ENCODE measurements at places on chromosomes 5 and 9.

GRCh38 chr5:22678886-22679285 is 174.3 kb downstream of the CDH12 start:
- no peak overlapping the region for H3K27ac ChIP-seq
- DNase-seq: no peak
- H3K4me3 ChIP-seq: no peak overlapping the region
- H3K4me1 ChIP-seq: no peaks in the 10 kb centered on the region
- no peaks in the 10 kb centered on the region for H3K27me3 ChIP-seq

- H3K27me3 ChIP-seq: no peaks in the 10 kb centered on the region
- H3K4me1 ChIP-seq: no peaks in the 10 kb centered on the region
- no peak overlapping the region for H3K4me3 ChIP-seq
- H3K27ac ChIP-seq: no peak overlapping the region
Measured at GRCh38 chr9:113918697-113919350, 42.7 kb downstream of the ZNF618 start.

GRCh38 chr5:57437976-57438805 is 44.4 kb downstream of the ACTBL2 start:
- no peaks in the 10 kb centered on the region for H3K4me1 ChIP-seq
- H3K27ac ChIP-seq: no peak overlapping the region
- H3K27me3 ChIP-seq: no peaks in the 10 kb centered on the region
- no peak overlapping the region for H3K4me3 ChIP-seq

DNA sequence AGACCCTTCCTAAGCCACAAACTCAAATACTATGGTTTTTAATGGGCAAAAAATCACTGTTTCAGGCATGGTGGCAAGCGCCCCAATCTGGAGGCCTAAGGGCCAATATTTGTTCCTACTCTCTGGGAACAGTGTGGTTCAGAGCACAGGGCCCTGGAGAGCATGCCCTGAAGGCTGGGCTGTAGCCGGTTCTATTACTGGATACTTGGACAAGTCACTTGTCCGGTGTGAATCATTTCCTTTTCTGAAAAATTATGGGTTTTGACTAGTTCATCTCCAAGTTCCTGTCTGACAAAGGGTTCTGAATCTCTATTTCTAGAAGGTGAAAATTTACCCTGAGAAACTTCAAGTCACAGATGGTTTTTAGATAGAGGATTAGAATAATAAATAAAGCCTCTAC is 75.0 kb downstream of the OTULIN start:
- H3K4me3 ChIP-seq: no peak overlapping the region
- H3K4me1 ChIP-seq: no peaks in the 10 kb centered on the region
- H3K27ac ChIP-seq: no peak overlapping the region
- no peak for DNase-seq

- H3K36me3 ChIP-seq: no peaks in the 10 kb centered on the region
- H3K4me1 ChIP-seq: peaks cover 8% of the 10 kb centered on the region
- no peak overlapping the region for H3K4me3 ChIP-seq
Measured at GRCh38 chr9:78127279-78128225, 95.9 kb upstream of the GNAQ start.

- H3K27ac ChIP-seq: no peak overlapping the region
- no peak for DNase-seq
- H3K27me3 ChIP-seq: no peaks in the 10 kb centered on the region
- H3K4me1 ChIP-seq: no peaks in the 10 kb centered on the region
- no peaks in the 10 kb centered on the region for H3K36me3 ChIP-seq
Measured at GRCh38 chr5:122985954-122986721, 50.4 kb downstream of the PPIC start.

- H3K27ac ChIP-seq: no peak overlapping the region
- H3K4me3 ChIP-seq: no peak overlapping the region
- H3K4me1 ChIP-seq: no peaks in the 10 kb centered on the region
- no peak for DNase-seq
- H3K36me3 ChIP-seq: no peaks in the 10 kb centered on the region
Measured at GRCh38 chr9:70080481-70081119, 37.0 kb downstream of the MAMDC2 start.

- no peak overlapping the region for H3K4me3 ChIP-seq
- no peak for DNase-seq
- peaks cover 2% of the 10 kb centered on the region for H3K4me1 ChIP-seq
- no peaks in the 10 kb centered on the region for H3K36me3 ChIP-seq
- no peaks in the 10 kb centered on the region for H3K27me3 ChIP-seq
Measured at GRCh38 chr5:53877243-53877642, 316.8 kb downstream of the NDUFS4 start.

DNA sequence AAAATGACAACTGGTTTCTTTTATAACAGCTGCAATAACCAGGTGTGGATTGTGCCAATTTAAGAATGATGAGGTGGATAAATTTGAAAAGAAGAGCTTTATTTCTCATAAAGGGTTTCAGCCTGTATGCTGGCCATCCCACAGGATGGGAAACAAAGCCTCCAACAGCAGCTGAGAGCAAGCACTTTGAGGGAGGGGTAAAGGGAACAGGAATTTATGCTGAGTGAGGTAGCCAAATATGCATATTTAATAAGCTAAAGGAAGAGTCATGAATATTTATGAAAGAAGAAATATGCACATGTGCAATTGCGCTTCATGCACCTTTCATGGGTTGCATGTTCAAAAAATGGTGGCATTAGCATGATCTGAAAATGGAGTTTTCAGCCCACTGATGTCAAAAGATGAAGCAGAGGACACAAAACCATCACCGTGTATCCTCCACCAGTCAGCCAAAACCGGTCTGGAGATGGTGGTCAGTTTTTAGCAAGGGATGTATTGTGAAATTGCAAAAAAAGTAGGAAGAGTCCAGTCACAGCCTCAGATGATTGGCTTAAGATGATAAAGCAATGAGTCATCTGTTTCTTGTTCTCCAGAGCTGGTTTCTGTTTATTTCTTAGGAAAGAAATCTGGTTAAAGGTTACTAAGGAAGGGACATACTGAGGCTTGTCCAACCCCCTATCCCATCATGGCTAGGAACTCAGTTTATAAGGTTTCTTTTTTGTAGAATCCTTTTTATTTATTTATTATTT is 47.9 kb downstream of the DEPDC1B start:
- no peak overlapping the region for H3K4me3 ChIP-seq
- DNase-seq: no peak
- no peaks in the 10 kb centered on the region for H3K36me3 ChIP-seq
